ENCODE measurements at places on chromosomes 4 and X.
A peak's percentile ranks its signal among the peaks of the same experiment; 100 is the strongest.

GRCh38 chr4:43331226-43332051 is 438.9 kb downstream of the GRXCR1 start:
- peak; percentile 91 for DNase-seq

GRCh38 chr4:38925492-38926413 is 58.1 kb downstream of the FAM114A1 start:
- DNase-seq: no peak

- DNase-seq: no peak
These were observed 346.7 kb downstream of the PDHA2 start for GRCh38 chr4:96186593-96186992.

DNA sequence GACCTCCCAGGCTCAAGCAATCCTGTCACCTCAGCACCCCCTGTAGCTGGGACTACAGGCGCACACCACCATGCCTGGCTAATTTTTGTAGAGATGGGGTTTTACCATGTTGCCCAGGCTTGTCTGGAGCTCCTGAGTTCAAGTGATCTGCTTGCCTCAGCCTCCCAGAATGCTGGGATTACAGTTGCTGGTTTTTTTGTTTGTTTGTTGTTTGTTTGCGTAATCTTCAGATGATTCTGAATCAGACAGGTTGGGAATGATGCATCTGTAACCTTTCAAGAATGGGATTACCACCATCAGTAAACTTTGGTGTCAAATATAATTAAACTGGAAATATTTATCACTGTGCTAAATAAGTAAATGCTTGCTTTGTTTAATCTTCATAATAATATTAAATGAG is 62.0 kb upstream of the SLC10A4 start:
- DNase-seq: no peak

- no peak for DNase-seq
These were observed 13.1 kb upstream of the BANK1 start for GRCh38 chr4:101777431-101777830.

DNA sequence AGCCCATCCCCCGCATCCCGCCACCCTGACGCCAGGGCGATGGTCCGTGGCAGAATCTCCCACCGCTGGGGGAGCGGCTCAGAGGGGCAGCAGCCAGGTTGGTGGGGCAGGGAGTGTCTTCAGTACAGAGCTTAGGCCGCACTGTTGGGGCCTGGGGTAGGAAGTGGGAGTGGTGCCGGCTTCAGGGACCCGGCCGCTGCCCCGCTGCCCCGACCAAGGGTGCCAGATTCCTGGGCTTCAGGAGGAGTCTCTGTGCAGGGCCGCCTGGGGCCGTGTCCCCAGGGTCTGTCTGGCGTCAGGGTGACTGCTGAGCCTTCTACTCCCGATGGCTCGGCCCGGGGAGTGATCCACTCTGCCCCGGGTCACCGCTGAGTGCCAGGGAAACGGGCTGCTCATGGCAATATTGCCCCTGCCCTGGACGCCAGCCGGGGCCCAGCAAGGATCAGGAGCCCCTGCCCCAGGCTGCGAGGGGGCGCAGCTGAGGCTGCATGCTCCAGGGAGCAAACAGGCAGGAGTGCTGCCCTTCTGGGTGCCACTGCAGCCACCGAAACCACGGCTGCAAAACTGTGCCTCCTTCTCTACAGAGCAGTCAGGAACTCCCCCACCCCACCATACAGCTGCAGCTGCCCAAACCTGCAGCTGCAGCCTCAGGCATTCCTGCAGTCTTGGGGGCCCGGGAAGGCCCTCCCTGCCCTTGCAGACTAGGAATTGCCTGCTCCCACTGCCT is 1206.1 kb downstream of the ARAP2 start:
- DNase-seq: no peak

DNA sequence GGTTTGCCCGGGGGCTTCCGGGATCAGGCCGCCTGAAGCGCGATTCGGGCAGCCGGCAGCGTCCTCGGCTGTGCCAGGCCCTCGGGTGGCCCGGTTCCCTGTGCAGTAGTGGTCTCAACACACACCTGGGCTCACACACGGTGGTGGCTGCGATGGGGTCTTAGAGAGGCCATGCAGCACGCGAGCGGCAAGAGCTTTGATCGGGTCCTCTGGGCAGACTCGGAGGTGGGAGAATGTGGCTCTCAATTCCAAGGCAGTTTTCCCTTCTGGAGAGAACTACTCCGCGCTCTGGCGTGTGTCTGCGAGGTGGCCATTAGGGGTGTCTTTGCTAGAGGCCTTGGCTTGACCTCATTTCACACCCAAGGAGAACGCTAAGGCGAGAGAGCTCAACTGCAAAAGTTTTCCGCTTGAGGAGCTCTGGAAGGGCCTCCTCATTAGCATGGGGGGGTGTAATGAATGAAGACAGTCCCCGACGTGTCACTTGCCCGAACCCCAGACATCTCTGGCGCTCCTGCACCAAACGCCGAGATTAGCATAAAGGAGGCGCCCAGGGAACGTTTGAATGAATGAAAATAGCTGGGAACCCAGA is 771 bp upstream of the RBPJ start:
- no peak for DNase-seq

DNA sequence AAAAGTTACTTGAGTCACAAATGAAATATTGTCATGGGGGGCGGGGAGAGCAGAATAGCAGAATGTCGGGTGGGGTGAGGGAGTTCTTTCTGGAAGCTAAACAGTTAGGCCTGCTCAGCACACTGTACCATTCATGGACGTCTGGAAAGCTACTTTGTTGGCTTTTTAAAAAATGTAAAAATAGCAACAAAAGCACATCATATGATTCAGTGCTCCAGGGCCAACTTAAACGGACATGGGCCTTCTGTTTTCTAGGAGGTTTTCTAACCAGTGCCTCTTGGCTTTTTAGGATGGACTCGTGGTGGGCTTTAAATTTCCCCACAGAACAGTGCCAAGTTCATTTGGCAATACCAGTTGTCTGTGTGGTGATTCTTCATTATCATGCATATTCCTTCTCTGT is 57.4 kb upstream of the CLCN4 start:
- DNase-seq: no peak

GRCh38 chr4:153741541-153741940 is 18.3 kb downstream of the RNF175 start:
- no peak for DNase-seq

DNA sequence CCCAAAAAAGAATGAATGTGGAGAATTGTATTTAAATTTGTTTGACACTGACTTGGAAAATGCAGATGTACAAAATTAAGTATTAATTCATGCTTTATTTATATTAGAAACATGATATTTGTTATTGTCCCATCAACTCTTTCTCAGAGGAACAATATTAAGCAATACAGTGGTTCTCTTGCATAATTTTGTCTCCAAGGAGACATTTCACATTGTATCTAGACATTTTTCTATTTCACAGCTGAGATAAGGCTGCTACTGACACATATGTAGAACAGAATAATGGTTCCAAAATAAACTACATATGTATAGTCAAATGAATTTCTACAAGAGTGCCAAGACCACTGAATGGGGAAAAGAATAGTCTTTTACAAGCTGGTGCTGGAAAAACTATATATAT is 427.9 kb upstream of the SPANXN1 start:
- no peak for DNase-seq

GRCh38 chr4:108982402-108983185 is 219.7 kb upstream of the ETNPPL start:
- no peak for DNase-seq

DNA sequence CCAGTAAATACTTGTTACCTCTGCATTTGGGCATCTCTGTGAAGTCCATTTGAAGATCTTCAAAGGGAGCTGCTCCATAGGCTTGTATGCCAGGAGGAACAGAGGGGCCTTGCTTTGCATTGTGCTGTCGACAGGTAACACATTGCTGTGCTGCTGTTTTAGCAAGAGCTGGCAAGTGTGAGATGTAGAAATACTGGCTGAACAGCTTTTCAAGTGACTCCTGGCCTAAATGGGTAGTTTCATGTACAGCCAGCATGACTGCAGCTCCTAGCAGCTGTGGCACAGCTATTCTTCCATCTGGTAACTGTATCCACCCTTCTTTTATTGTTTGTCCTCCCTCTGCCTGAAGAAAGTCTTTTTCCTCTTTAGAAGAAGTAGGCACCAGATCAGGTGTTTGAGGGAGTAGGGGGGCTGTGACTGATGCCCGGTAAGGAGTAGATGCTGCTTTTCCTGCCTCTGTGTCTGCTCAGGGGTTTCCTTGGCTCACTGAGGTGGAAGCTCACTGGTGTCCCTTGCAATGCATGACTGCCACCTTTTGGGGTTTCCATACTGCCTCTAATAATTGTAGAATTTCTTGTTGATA is 965.3 kb downstream of the CCSER1 start:
- DNase-seq: no peak

DNA sequence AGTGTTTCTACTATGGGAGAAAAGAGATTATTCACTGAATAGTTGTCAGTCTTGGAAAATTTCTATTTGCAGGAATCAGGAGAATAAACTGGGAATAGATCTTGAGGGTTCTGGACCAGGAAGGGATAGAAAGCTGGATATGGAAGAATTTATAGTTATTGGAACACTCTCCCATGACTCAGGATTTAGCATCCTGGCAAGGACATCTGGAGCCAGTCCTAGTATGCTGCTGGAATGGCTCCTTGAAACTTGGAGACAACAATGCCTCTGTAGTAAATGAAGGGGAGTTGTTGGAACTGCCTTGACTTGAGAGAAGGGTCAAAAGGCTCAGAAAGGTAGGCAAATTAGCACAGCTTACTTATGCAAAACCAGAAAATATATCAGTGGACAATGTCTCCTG is 23.5 kb upstream of the THOC2 start:
- DNase-seq: no peak

- DNase-seq: no peak
These were observed 4.2 kb downstream of the HDAC6 start for GRCh38 chrX:48806081-48806480.
